ENCODE measurements at places on chromosomes 7 and 10.

DNA sequence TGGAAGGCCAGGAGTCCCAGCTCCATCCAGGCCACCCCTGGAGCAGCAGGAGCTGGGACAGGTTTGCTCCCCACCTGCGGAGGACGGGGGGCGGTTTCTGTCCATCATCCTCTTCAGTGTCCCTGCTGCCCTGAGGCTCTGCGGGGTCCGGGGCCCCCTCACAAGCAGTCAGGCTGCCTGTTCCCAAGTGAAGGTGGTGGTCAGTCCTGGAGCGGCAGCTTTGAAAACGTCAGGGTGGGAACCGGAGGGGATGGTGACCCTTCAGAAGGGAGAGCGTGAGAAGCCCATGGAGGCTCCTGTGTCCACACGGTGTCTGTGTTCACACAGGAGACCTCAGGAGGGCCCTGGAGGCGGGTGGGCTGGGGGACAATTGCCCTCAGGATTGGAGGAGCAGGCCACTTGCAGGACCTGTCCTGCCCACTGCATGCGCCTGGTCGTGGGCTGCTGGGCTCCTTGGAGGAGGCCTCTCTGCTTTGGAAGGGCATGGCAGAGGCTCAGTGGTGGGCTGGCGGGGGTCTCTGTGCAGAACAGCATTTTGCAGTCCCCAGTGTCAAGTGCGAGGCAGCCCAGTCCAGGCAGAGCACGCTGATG, 49.3 kb upstream of the INPP5A start:
- DNase-seq = no peak

GRCh38 chr10:65566906-65567305, 1358.9 kb upstream of the LRRTM3 start:
- no peak for DNase-seq

- DNase-seq = no peak
Observed at GRCh38 chr7:68800316-68800715, 798.0 kb upstream of the AUTS2 start.

- DNase-seq = no peak
Observed at GRCh38 chr7:5711409-5711808, 70.1 kb downstream of the RNF216 start.

DNA sequence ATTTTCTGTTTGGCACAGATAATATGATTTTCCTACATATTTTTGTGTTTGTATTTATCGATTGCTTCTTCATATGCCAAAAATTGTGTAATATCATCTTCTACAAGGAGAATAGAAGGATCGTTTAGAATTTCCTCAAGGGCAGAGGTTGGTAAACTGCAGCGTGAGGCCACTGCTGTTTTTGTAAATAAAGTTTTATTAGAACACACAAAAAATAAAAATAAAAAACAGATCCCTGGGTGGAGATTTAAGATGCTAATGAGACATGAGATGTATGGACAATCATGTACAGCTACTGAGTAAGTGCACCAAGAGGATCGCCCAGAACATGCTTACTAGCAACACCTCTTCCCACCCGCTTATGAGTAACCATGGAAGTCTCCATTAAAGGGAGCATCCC, 9.6 kb downstream of the LYZL2 start:
- no peak for DNase-seq

GRCh38 chr10:92492748-92493240, 81.1 kb downstream of the IDE start:
- DNase-seq = no peak

DNA sequence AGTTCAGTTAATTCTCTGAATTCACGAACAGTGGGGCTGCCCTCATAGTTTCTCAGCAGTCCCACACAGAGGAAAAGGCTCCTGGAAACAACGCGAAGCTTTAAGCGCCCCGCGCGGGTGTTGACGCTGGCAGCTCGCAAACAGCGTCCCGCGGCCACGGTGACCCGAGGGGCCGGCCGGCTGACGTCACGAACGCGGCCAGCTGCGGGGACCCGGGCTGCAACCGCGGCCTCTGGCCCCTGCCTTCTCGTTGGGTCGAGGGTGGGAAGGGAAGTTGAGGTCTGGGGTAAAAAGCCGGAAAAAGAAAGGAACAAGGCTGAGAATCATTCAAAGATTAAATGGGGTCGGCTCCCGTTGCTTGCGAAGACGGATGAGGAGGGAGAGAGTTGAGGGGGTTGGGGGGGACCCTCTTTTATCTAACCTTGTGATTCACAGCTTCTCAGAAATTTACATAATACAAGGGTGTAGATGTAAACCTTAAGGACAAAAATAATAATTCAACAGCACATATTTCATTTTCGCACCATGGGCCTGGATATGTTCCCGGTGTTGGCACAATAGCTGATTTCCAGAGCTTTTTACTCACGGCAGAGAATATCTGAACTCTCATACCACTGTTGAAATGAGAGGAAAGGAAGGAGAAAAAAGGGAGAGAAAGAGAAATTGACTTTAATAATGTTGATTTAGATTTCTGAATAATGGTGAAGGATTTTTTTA, 7.3 kb upstream of the FEZF1 start:
- no peak for DNase-seq

DNA sequence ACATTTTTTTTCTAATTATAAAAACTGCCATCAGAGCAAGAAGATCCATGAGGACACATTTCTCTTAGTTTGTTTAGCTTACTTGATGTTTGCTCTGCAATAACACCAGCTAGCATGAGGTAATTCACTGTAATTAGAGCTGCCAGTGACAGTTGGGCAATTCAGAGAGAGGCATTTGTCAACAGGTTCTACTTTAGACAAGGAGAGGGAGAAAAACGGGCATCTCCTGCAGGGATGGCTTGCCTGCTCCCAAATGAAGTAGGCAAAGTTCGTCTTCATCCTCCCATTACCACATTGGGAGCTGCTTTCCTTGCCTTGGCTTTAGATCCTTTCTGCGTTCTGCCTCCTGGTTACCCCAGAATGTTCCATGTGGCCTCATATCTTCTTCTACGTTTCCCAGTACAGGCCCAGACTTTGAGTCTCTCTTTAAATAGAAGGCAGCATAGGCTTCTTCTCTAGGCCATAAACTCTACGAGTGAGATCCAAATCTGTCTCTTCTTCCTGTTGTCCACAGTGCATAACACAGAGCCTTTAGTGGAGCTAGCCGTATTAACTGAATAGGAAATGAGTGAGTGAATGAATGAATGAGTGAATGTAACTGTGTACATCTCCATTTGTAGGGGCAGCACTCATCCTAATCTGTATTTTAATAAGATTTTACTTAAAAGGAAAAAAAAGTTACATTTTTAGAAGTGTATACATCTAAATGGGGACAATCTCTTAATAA, 21.2 kb downstream of the ASB15 start:
- no peak for DNase-seq

- no peak for DNase-seq
Observed at GRCh38 chr10:113493195-113493594, 59.7 kb upstream of the HABP2 start.

- no peak for DNase-seq
Observed at GRCh38 chr10:97278491-97278989, 13.9 kb downstream of the ARHGAP19 start.

GRCh38 chr10:34369120-34369519, 446.0 kb downstream of the PARD3 start:
- no peak for DNase-seq

DNA sequence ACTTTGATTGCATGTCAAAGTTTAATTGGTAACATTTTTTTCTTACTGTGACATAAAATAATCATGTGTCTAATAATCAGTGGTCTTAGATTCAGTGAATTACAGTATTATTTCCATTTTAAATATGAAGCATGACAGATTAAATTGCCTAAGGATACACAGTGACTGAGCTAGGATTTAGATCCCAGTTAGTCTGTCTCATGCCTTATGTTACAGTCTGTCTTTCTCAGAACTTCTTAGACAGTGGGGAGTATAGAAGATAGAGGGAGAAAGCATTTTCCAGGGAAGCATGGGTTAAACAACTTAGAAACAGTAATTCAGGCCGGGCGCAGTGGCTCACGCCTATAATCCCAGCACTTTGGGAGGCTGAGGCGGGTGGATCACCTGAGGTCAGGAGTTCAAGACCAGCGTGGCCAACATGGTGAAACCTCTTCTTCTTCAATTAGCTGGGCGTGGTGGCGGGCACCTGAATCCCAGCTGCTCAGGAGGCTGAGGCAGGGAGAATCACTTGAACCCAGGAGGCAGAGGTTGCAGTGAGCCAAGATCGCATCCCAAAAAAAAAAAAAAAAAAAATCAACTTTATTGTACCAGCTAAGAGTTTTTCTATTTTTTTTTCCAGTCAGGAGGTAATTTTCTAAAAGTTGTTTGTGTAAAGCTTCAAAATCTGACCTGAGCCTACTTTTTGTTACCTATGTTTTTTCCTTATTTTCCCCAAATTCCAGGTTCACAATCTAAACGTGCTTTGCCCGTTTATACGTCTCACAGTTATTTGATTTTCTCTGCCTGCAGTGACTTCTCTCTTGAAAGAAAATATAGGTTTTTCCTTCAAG, 3.3 kb downstream of the CASD1 start:
- no peak for DNase-seq

GRCh38 chr10:99742701-99743100, 10.7 kb downstream of the CUTC start:
- DNase-seq = no peak

GRCh38 chr7:153354071-153354470, 594.5 kb downstream of the ACTR3B start:
- DNase-seq = no peak

- no peak for DNase-seq
Observed at GRCh38 chr7:87199700-87200450, 19.7 kb downstream of the TMEM243 start.

- no peak for DNase-seq
Observed at GRCh38 chr7:31068006-31068675, 16.0 kb downstream of the ADCYAP1R1 start.

- DNase-seq = no peak
Observed at GRCh38 chr10:62726638-62727037, 77.9 kb upstream of the ADO start.

GRCh38 chr10:73581918-73582317, 9.2 kb downstream of the USP54 start:
- DNase-seq = no peak

- no peak for DNase-seq
Observed at GRCh38 chr7:16223963-16224707, 197.2 kb downstream of the CRPPA start.

- DNase-seq = no peak
Observed at GRCh38 chr10:57664815-57665214, 602.9 kb downstream of the IPMK start.

DNA sequence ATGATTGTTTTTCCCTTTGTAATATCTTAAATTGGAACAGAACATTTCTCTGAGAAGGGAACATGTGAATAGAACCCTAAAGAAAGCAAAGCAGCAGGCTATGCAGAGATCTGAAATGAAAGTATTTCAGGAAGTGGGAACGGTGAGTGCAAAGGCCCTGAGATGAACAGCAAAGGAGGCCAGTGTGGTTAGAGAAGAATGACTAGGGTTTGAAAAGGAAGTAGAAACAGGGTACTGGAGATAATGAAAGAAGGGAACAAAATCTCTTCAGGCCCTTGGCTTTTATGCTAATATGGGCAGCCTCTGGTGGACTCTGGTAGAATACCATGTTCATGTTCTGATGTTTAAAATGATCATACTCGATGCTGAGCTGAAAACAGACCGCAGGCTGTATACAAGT, 22.2 kb downstream of the ARHGAP21 start:
- DNase-seq = no peak

DNA sequence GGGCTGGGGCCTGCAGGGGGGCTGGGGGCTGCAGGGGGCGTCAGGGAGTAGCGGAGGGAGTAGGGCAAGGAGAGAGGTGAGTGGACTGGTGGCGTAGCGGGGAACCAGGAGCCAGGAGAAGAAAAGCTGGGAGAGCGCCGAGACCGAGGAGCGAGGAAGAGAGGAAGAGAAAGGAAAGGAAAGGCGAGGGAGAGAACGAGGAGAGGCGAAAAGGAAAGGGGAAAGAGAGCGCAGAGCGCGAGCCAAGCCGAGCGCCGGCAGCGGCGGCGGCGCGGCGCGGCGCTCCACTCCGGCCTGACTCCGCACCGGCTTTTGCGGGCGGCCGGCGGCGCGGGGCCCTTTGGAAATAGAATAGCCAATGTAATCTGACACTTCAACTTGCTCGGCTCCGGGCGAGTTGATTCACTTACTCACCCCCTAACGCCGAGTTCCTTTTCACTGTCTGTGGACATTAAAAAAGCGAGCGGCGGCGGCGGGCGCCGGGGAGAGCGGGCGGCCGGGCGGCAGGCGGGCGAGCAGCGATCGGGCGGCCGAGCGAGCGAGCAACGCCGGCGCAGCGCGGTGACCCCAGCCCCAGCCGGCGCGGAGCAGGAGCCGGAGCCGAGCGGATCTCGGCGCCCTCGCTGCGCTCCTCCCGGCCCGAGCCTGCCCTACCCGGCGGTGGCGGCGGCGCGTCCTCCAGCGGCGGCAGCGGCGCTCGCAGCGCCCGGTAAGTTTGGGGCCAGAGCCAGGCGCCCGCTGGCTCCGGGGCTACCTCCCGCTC, at the start of gene ZMIZ1:
TSS of gene ZMIZ1 (plus strand) at position 405 of the 763 bp plus-strand sequence. CDS start 132,667 bp downstream, outside the sequence.
- DNase-seq = peak; percentile 57

GRCh38 chr10:86545101-86545500, 23.5 kb upstream of the WAPL start:
- DNase-seq = no peak

DNA sequence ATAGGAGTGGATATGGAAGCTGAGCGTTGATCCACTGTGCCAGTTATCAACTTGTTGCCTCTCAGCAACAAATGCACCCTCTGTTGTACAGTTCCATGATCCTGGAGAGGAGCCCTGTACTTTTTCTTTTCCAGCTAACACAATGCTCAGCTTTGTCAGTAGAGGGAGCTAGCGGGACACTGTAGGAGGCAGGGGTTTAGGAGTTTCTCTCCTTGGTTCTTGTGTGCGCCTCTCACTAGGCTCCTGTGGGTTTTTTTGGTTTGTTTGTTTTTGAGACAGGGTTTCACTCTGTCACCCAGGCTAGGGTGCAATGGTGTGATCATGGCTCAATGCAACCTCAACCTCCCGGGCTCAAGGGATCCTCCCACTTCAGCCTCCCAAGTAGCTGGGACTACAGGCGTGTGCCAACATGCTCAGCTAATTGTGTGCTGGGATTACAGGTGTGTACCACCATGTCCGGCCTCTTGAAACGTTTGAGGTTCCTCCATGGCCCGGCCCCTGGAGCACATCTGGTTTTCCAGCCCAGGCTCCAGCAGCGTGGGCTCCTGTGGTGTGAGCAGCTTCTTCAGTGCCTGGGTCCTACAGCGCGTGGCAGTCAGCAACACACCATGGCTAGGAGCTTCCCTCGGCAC, 12.0 kb upstream of the MARVELD1 start:
- DNase-seq = no peak

- DNase-seq = no peak
Observed at GRCh38 chr7:8210845-8211724, 50.9 kb downstream of the ICA1 start.

DNA sequence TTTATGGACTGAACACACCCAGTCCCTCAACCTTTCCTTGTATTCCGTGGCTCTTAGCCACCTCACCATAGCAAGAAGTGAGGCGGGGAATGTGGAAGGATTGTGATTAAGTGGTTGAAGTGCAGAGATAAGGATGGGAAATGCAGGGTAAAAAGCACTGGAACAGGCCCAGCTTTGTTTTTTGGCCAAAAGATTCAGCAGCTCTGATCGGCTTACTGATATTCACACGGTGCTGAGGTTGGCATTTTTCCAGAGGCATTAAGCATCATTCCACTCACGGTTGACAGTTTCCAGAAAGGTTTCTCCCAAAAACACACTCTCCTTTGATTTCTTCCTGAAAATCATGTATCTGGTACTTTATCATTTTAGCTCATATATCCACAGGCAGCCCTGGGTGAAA, 544.2 kb downstream of the CNTNAP2 start:
- no peak for DNase-seq
